Activated T-helper 1 cell treated with anti-CD3 and anti-CD28 coated beads, Interleukin-12 subunit alpha, Interleukin-12 subunit beta, Interleukin-2, Interleukin-4 antibody, amounts not matched to agents 30 ng/mL and 10 ng/mL and 1 ng/mL, durations not matched to agents 14 hours and 24 hours and 36 hours (primary cell): ENCODE measurements at places on chromosomes 3 and 15.

DNA sequence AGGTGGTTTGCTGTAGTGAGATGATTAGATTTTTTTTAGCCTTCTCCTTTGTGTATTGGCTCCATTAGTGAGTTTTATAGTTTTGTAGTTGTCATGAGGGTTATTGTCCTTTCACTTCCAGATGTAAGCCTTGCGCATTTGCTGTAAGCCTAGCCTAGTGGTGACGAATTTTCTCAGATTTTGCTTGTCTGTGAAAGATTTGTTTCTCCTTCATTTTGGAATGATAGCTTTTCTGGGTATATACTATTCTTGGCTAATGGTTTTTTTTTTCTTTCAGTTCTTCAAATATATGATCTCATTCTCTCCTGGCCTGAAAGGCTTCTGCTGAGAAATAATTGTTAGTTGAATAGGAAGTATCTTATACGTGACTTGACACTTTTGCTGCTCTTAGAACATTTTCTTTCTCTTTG, 166.5 kb upstream of the THRB start:
- DNase-seq = no peak

GRCh38 chr3:44825264-44825925, 36.3 kb upstream of the TMEM42 start:
- no peak for DNase-seq

- no peak for DNase-seq
Observed at GRCh38 chr3:128285967-128286321, 132.7 kb downstream of the EEFSEC start.

DNA sequence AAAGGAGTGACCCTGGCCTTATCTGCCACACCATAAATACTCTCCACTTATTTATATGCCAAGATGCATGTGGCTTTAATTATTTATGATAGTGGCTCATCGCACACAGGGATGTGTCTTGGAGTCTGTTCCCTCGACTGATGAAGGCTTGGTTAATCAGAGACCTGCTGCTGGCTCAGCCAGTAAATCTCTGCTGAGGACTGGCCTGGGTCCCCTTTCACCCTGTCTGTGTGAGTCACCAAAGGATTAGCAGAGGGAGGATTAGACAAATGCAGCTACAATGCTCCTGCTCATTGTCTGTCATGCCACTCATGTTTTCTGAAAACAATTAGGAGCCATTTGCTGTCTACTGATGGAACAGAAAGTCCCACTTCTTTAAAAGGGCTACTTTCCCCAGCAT, 226.8 kb downstream of the NTRK3 start:
- DNase-seq = no peak

DNA sequence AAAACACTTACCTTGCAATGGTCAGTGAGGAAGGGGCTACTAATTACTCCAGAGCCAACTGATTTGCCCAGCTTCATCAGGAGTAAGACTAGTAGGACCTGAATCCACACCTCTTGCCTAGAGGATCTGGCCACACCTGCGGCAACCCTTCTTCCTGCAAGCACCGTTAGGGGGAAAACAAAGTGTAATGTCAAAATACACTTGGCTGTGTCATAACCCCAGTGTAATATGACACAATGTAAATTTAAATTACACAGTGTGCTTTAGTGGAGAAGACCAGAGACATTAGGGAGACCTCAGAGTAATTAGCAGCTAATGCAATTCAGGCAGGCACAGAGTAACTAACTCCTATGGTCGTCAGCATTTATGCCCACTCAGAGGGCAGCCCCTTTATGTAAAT, 308.5 kb upstream of the ARRDC4 start:
- DNase-seq = no peak

DNA sequence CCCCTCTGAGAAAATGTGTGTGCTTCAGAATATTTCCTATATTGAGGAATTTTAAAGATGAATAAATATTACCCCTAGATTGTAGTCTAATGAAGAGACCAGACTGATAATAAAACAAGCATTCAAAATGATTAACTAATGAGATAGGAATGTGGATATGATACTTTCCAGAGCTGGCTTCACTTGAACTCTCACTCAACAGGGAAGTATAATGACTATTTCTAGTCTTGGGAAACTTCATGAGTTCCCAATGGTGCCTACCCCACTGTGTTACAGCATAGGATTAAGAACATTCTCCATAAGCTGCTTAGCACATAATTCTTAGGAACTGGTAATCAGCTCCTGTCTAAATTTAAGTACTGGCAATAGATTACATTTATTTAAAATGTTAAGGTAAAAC, 261.5 kb upstream of the ZNF385D start:
- DNase-seq = no peak

DNA sequence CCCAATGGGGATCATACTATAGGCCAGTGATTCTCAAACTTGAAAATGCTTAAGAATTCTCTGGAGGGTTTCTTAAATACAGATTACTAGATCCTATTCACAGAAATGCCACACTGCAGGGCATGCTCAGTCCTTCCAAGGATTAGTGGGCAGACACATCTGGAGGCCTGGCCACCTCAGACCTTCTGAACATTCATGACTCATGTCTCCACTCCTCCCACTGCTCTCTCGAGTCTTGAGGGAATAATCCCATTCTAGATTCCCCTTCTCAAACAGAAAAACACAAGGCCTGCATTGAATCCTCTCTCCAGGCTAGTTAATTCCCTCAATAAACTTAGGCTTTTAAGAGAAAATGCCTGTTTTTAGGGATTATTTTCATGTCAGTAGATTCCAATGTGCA, 22.1 kb downstream of the ZNF621 start:
- no peak for DNase-seq

GRCh38 chr3:49916686-49917085, 12.9 kb downstream of the MON1A start:
- no peak for DNase-seq

- no peak for DNase-seq
Observed at GRCh38 chr3:130960139-130960795, 66.4 kb downstream of the ASTE1 start.

DNA sequence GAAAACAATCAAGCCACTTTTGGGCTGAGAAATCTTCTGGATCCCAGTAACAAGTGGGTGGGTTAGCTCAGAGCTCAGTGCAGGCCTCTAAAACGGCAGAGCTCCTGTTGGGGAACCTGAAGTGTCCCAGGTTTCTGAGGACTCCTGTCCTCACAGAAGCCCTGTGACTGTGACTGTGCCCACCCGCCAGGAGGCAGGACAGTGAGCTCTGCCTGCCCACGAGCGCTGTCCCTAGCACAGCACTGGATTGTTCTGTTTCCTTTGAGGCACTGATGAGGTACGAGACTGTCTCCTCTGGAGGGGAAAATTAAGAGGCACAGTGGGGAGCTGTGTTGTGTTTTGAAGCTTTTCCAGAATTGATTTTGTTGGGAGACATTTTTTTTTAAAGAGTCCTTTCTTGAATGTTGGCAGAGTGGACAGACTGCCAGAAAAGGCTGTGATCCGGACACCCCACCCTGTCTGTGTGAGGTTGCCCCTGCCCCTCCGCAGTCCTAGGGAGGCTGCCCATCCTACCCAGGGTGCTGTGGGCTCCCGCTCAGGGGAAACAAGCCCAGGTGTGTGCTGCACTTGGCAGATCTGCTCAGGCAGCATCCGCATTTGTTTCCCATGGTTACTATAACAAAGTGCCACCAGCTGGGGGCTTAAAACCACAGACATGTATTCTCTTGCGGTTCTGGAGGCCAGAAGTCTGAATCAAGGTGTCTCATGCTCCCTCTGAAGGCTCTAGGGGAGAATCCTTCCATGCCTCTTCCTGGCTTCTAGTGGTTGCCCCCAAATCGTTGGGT, 66.6 kb upstream of the LARS2 start:
- DNase-seq = no peak
